Activated CD8-positive, alpha-beta memory T cell treated with anti-CD3 and anti-CD28 coated beads, Interleukin-2, amount 10 ng/mL, durations not matched to agents 7 days and 5 days (primary cell): ENCODE measurements at places on chromosomes 16 and 17.

DNA sequence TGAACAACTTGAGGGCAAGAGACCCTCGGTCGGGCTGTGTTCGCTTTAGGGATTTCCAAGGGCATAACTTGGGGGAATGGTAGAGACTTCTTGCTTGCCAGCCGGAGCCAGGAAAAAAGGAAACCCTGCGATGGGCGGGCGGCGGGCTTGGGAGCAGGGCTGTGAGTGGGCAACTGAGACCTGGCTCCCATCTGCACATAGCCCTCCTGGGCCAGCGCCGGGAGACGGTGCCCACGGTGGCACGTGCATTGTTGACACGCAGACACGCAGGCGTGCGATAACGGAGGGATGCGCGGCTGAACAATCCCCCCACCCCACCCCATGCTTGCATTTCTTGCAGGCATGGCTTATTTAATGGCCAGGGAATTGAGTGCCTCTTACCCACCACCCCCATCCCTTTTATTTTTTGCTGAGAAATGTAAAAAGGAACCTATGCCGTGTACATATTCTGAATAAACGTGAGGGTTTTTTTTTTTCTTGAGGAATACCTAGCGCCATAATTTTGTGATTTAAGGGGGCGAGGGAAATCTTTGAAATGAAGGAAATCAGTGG lies 17.1 kb upstream of the ZFHX3 start:
- DNase-seq, result no peak

GRCh38 chr17:80187515-80187941 lies 17.7 kb downstream of the CARD14 start:
- no peak for DNase-seq

GRCh38 chr16:68005786-68006286 lies 6.6 kb upstream of the DPEP2 start:
- peak; percentile 55 for DNase-seq

DNA sequence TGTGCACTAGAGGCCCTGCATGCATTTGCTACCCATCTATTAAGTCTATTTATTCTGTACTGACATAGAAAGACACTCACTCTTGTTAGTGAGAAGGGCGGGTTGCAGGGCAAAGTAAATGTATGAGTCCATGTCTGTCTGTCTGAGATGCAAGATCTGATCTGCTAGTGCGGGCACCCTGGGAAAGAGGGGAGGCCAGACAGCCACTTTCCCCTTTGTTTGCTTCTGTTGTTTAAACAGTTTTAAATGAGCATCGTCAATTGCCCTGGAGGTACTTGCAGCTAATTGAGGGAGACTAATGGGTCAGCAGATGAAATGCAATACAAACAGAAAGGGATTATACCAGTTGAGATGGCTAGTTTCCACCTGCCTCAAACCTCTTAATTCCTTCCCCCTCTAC lies 24.9 kb downstream of the SCNN1G start:
- no peak for DNase-seq

DNA sequence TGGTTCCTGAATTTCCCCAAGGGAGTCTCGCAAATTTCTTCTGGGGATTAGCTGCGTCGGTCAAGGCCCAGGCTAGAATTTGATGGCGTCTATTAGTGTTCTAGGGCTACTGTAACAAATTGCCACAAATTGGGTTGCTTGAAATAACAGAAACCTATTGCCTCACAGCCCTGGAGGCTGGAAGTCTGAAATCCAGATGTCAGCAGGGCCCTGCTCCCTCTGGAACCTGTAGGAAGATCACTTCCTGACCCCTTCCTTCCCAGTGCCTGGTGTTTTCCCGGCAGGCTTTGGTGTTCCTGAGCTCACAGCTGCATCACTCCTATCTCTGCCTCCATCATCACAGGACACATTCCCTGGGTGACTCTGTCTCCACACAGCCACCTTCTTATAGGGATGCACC lies 24.4 kb downstream of the DHRS7C start:
- DNase-seq, result no peak

GRCh38 chr16:49280841-49281371 lies 732 bp downstream of the CBLN1 start:
- DNase-seq, result no peak

- DNase-seq, result no peak
These were observed 137.9 kb downstream of the CDH11 start for GRCh38 chr16:64983963-64984362.

GRCh38 chr17:47718634-47719405 lies 14.2 kb upstream of the TBX21 start:
- DNase-seq, result peak; percentile 54

DNA sequence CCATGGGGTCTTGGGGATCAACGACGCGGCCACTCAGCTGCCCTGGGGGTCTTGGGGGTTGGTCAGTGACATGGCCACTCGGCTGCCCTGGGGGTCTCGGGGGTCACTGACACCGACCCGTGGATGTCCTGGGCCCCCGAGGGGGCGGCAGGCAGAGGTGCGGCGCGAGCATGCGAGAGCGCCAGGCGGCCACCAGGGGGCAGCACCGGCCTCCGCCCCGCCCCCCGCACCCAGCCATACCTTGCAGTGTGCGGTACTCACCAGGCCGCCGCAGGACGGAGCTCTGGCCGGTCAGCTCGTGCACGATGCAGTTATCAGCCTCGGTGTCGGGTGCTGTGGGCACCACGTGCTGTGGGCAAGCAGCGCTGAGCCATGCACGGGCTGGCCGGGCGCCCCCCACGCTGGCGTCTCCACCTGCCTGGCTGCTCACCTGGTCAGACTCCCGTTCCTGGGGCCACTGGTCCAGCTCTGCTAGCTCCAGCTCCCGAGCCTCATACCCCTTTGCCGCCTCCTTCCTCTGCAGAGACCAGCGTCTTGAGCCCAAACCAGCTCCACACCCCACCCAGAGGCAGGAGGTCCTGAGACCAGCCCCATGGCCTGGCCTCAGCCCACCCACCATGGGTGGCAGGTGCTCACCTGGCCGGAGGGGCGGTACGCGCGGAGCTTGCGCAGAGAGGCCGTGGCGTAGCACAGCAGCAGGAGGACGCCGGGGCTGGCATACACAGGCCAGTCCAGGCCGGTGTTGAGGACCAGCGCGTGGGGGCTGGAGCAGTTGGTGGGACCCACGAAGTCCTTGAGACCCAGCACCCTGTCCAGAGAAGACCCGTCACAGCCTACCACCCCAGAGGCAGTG lies 31.2 kb downstream of the CTU2 start:
- peak; percentile 86 for DNase-seq

- DNase-seq, result peak; percentile 76
These were observed at the start of gene SEZ6L2 for GRCh38 chr16:29899516-29900101. SEZ6L2 (minus strand) TSS chr16:29899550; CDS start chr16:29899019, 531 bp downstream.

DNA sequence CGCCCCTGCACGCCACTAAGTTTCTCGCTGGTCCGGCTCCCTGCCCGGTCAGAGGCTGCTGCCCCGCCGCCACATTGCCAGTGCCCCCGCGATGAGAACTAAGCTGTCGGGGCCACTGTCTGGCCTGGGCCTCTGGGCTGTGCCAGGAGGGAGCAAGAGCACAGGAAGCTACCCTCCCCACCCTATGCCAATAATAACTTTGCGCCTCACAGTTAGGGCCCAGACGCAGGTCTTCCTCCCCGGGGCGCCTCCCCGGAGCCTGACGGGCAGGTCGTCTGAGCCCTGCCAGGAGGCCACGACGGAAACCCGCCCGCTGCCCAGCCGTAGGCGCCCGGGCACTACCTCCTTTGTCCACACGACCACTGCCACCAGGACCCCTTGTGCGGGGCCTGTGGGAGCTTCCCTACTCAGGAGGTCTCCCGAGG lies 1.5 kb downstream of the ZFPM1 start:
- DNase-seq, result no peak

GRCh38 chr16:62545039-62545438 lies 508.8 kb upstream of the CDH8 start:
- no peak for DNase-seq

DNA sequence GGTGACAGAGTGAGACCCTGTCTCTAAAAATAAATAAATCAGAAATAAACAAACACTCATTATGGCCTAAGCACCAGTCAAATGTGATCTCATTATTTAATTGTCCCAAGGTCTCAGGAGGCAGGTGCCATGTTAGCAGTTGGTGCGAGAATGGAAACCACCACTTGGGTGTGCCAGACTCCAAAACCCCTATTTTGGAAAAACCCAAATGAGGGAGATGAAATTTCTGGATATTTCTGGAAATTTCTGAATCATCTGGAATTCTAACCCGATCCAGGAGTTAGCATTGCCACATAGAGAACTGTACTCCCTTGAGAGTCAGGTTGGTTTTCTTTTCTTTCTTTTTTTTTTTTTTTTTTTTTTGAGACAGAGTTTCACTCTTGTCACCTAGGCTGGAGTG lies 264.0 kb downstream of the XYLT1 start:
- no peak for DNase-seq

GRCh38 chr16:9159839-9160550 lies 68.6 kb downstream of the HAPSTR1 start:
- peak; percentile 50 for DNase-seq

DNA sequence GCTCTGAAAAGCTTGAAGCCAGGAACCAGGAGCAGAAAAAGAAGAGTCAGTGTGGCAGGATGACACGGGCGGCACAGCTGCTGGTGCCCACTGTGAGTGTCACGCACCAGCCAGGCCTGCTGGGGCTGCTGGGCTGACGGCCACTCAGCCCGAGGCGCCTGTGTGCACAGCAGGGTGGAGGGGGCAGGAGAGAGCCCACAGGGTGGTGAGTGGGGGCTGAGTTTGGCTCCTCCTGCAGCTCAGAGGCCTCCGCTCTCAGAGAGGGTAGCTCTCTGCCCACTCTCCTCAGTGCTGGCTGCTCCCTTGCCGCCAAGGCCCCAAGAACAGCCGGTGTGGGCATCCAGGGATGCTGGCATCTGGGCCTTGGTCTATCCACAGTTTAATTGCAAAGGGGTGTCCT lies 59.6 kb downstream of the GSG1L start:
- DNase-seq, result no peak

- no peak for DNase-seq
These were observed 44.2 kb upstream of the RASD1 start for GRCh38 chr17:17540278-17540906.

- DNase-seq, result no peak
These were observed at the start of gene SDK2 for GRCh38 chr17:73644145-73645049. SDK2 (minus strand) TSS chr17:73644445; CDS start chr17:73644088, 357 bp downstream.

DNA sequence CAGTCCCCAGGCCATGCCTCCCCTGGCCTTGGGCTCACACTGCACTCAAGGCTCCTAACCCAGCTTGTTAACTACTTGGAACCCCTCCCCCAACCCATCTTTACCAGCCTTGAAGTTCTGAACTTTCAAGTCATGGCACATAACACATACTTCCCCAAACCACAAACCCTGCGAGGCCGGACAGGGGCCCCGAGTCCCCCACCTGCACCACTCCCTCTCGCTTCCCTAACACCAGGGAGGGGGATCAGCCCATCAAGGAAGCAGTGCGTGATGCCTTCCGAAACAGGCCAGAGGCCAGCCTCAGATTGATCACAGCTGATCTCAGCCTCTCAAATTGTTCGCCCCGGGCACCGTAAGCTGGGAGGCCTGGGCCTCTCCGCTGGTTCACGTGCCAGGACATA lies 3.0 kb upstream of the NLRC3 start:
- DNase-seq, result no peak

DNA sequence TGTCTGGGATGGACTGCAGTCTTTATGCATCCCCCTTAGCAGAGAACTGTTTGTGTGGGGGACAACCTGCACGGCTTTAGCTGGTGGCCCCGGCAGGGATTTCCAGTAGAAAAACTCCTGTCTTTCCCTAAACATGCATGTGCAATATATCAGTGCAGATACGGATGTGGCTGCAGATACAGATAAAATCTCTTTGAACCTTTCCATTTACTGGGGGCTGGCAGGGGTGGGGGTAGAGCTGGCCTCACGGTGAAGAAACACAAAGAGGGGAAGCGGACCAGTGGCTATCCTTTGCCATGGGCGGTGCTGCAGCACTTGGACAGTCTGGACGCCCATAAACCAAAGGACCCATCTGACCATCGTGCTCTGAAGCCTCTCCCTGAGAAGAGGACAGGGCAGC lies 201.3 kb downstream of the ZFHX3 start:
- DNase-seq, result no peak

DNA sequence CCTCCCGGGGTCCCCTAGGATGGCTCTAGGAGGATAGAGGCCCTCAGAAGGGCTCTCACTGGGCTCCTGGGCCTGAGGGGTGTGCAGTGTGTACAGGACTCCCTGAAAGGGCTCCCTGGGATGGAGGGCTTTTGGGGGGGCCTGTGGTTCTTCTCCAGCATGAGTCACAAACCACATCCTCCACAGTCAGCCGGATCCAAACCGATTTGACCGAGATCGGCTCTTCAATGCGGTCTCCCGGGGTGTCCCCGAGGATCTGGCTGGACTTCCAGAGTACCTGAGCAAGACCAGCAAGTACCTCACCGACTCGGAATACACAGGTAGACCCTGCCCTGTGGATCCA lies 4.5 kb downstream of the TRPV2 start:
- peak; percentile 76 for DNase-seq

GRCh38 chr17:78034429-78035091 lies 76.1 kb downstream of the TNRC6C start:
- no peak for DNase-seq

GRCh38 chr16:11692171-11692570 lies 23.9 kb downstream of the SNN start:
- DNase-seq, result no peak

- peak; percentile 49 for DNase-seq
These were observed 615 bp downstream of the PRPSAP1 start for GRCh38 chr17:76353004-76353598.

- peak; percentile 37 for DNase-seq
These were observed 11.1 kb downstream of the XYLT2 start for GRCh38 chr17:50356892-50357510.

- DNase-seq, result peak; percentile 89
These were observed 757 bp downstream of the ORMDL3 start for GRCh38 chr17:39926588-39927100.

DNA sequence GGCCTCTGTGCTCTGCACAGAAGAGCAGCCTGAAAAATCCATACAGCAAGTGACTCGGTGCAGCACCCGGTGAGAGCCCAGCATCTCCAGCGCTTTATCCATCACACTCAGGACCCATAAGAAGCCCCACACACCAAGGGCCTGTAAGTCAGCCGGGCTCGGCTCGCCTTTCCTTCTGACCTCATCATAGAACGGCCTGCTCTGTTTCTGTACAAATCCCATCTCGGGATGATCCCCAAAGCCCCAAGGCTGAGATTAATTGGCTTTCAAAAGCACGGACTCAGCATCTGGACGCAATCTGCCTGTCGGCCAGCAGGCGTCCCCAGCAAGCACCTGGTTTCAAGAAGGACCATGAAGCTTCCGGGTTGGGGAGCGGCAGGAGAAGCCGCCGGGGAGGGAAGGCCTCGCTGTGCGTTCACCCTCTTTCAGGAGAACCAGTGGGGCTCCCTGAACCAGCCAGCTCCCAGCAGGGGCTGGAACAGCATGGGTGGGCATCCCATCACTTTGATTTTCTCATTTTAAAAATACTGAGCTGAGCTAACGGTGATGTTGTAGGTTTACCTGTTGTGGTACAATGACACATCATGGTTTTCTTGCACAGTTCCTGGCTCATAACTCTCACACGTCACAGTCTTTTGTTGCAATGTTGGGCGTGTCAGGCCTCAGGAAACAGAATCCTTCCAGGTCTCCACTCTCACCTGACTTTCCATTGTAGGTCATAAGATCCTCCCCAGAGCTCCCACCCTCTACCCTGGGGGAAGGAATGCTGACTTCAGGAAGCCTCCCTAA lies 6.7 kb downstream of the CCDC57 start:
- DNase-seq, result peak; percentile 92

DNA sequence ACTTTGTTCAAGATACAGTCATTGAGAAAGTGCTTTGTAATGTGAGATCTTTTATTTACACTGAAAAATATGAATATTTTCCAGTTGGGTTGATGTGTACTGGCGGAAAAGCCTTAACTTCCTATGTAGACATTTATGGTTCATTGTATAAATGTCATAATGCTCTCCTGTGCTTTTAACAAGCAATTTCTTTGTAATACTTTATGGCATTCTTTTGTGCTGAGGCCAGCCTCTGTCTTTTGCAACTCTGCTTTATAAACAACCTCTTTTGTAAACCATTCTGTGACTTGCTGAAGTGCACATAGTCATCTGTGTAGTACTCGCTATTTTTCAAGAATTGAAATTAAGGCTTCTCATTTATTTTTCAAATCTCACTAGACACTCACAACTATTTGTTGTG lies 291.2 kb downstream of the CDH11 start:
- DNase-seq, result no peak
